Lung microvascular endothelial cell (primary cell): ENCODE measurements at places on chromosomes 11 and 22. TPM values are rescaled to one million over a fixed set of nuclear protein-coding genes. Genes with fewer than 3 reads are reported as not detected.

DNA sequence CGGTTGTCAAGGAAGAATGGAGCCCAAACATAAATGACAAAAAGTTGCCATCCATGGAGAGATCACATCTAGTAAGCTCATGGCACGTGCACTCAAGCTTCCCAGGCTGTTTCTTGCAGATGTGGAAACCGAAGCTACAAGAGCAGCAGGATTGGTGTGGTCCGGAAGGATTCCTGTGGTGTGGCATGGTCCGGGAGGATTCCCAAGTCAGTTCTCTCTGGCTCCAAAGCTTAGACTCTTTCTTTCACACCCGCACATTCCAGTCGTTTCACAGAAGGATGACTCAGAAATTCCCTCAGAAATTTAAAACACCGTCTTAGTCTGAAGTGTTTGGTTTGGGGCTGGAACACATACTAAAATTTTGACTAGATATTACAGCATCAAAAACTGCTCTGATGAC, 78.0 kb upstream of the DRD2 start:
- DNase-seq: no peak

- no peak for DNase-seq
Measured at GRCh38 chr22:45216133-45217003, 24.3 kb downstream of the KIAA0930 start.

GRCh38 chr22:45639747-45640102, 31.9 kb upstream of the ATXN10 start:
- DNase-seq: no peak

GRCh38 chr22:41766476-41766875, 34.0 kb upstream of the CCDC134 start:
- no peak for DNase-seq

Gene CARD10
- 36.2 and 57.1 TPM in 2 replicates for total RNA-seq

Gene NR1H3
- 22.7 and 29.8 TPM in 2 replicates for total RNA-seq

DNA sequence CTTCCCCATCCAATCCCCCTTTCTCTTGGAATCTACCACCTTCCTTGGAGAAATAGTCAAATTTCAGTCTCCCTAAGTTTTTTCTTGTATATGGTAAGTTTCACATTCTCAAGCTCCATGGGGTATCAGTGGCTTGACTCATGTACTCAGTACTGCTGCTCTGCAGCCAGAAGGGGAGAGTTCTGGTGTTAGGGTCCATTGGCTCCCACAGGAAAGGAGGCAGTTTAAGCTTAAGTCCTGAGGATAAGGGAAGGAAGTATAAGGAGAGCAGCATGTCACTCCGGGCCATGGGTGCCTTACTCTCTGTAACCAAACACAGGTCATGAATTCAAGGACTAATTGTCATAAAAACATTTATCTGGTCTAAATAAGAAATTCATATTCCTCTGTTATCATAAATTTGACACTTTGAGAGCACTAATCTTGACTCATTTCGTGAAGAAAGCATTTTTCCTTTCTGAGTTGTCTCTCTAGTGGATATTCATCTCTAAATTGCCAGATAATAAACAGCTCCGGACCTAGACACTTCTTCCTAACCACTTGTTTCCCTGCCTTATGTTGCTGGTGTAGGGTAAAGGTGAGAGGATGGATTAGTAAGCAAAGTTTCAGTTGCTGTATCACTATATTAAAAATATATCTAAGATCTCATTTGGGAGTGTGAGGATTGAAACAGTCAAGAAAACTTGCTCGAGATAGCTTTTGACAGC, 20.1 kb upstream of the SORL1 start:
- DNase-seq: no peak

DNA sequence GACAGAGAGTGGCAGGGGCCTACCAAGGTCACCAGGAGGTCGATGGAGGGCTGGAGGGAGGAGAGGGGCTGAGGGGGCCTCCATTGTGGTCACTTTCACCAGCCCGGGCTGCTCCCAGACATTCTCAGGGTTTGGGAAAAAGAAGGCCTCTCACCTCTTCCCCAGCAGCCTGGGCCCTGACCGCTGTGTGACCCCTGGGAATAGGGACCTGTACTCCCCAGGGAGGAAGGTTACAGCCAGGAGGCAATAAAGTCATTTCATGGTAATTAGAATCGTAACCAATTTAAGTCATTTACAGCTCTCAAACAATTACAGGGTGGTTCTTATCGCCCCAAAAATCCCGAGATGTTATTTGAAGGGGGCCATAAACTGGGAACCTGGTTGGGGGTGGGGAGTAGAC, 37.8 kb downstream of the ISX start:
- no peak for DNase-seq

Gene FAM181B
- not detected in 2 replicates for total RNA-seq

- DNase-seq: no peak
Measured at GRCh38 chr11:102703826-102704493, 1.6 kb downstream of the MMP27 start.

GRCh38 chr11:86807360-86807759, 7.0 kb downstream of the PRSS23 start:
- DNase-seq: no peak

- DNase-seq: no peak
Measured at GRCh38 chr22:33722816-33723215, 197.5 kb downstream of the LARGE1 start.

- no peak for DNase-seq
Measured at GRCh38 chr22:31321421-31321820, 24.7 kb downstream of the PATZ1 start.

Gene FADS2
- total RNA-seq: 41.3 and 80.0 TPM in 2 replicates

DNA sequence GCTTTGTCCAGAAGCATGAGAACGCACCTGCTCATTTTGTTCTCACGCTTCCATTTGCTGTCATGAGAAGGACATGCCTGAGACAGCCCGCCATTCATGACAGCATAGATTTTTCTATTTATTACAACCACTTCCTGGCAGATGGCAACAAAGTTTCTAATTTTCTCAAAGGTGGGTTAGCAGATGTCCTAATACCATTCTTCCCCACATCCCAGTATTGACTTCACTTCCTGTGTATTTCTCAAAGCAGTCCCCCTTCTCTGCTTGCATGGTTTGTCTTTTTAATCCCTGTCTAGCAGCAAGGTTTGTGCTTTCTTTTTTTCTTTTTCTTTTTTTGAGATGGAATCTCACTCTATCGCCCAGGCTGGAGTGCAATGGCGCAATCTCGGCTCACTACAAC, 94.3 kb downstream of the ISX start:
- DNase-seq: no peak

DNA sequence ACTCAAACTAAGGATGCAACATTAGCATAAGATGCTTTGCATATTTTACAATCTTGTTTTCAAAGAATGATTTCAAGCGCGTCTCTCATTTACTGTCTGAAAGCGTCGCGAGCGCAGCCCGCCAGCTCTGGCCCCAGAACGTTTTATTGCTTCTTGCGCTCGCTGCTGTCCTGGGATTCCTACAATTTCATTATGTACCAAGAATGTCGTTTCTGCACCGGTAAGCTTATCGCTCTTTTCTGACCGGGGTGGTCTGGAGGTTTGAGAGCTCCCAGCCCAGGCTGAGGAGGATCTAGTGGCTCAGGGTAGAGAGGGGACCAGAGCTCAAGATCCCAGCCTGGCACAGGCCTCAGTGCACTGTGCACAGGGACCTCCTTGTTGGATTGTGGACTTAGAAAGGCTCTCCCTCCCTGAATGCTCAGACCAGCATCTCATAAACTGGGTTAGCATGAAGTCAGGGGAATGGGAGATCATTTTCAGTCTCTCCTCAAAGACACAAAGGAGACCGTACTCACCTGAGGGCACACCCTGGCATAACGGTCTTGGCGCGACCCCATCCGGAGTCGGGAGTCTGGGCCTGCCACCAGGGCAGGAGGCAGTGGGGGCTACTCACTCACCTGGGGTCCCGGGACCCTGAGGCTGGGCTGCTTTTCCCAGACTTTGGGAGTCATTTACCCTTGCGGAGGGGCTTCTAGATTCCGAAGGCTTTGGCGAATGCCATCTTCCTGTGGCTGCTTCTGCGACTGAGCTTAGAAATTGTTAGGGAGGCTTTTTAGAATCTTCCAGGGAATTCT, 817.4 kb downstream of the BRD1 start:
- no peak for DNase-seq

DNA sequence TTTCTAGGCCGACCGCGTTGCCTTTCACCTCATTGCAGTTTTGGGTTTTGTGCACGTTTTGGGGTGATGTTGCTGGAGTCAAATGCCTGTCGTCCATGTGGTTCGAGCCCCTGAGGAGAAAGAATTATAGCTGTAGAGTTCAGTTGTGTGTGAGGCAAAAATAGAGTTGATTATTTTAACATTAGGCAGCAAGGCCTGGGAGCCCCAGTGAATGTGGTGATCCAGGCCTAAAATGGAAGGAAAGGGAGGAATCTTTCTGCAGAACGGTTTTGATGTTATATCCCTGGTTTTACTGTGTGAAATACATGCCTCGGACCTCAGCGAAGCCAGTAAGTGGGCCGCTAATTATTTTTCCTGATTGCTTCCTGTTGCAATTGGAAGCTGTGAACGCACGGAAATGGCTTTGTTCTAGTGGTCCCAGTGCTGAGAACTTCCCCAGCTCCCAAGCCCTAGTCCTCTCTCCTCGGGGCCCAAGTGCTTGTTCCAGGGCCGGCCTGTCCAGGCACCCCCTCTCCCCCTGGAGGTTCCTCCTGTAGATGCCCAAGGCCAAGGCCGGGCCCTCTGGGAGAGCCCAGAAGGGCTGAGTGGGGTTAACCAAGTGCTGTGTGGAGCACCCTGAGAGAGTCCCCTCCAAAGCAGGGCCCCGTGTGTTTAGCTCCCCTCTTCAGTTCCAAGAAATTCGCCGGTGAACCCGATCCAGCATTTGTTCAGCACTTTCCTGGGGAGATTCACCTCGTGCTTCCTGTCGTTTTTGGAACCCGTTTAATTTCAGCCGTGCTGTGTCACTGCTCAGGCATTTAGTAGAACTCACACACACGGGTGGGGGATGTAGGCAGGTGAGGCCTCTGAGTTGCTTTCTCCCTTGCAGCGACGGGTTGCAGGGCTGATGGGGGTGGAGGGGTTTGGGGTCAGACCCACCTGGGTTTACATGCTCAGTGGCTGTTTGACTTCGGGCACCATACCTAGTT, 2.1 kb downstream of the LRP5 start:
- DNase-seq: peak; percentile 32

Gene DDX10
- total RNA-seq: 32.1 and 34.9 TPM in 2 replicates

DNA sequence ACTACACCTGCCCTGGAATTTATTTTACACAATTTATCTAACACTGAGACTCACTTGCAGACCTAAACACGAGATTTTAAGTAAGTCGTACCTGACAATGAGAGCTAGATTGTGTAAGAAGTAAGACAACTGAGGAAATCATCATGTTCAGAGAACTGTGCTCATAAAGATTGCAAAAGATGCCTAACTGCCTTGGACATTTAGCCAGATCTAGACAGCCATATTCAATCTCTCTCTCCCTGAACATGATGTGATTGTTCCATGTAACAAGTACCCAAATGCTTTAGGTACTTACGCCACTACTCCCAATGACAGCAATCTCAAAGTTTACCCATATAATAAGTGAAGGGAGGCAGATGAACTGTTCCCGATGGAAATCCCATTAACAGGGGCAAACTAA, 209.8 kb upstream of the PITPNB start:
- no peak for DNase-seq

Gene GRM5
- total RNA-seq: under 0.01 TPM in 1 of 2 replicates, not detected in the other

- DNase-seq: no peak
Measured at GRCh38 chr11:110198031-110198729, 98.2 kb downstream of the RDX start.

DNA sequence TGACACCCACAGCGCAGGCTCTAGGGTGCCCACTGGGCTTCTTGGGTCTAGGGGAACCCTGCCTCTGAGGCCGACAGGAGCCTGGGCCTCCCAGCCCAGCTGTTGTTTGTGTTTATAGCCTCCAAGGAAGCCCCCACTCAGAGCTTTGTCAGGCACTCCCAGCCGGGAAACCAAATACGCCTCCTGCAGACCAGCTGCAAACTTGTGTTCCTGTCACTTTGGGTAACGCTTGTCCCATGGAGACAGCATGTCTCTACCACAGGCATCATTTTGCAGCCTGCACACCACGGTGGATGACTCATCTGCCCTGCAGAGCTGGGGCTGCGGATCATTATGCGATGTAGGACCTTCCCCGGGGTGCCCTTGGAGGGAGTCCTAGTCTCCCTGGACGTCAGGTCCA, 40.6 kb upstream of the CRYBB3 start:
- no peak for DNase-seq

Gene OR52H1
- under 0.01 TPM in 1 of 2 replicates, not detected in the other for total RNA-seq

- DNase-seq: no peak
Measured at GRCh38 chr11:81278991-81279390, 1454.7 kb downstream of the FAM181B start.

- DNase-seq: no peak
Measured at GRCh38 chr11:113188371-113188834, 126.0 kb upstream of the TTC12 start.

DNA sequence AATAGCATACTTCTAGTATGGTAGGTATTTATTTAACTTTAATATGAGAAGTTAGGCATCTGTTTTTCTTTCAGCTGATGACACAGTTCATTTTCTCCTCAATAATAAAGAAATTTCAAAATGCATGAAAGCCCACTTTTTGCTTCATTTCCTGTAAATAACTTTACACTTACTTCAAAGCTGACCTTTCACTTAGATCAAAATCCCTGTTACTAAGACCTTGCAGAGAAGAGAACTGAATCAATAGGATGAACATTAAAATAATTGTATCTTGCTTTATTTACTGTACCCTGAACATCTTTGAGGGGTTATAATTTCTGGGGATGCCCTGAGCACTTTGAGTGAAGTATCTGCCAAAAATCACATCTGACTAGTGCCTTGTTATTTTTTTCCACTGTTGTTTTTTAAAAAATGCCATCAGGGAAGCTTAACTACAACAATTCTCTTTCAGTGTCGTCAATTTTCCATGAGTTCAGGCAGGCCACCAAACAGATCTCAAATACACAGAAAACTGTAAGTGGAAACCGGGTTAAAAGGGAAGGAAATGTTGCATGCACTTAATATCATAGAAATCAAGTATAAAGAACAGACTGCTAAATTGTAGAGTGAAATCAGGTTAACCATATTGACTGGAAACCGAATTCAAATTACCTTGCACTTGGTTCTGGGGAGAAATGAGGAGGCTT, 206.2 kb downstream of the MAML2 start:
- peak; percentile 38 for DNase-seq

DNA sequence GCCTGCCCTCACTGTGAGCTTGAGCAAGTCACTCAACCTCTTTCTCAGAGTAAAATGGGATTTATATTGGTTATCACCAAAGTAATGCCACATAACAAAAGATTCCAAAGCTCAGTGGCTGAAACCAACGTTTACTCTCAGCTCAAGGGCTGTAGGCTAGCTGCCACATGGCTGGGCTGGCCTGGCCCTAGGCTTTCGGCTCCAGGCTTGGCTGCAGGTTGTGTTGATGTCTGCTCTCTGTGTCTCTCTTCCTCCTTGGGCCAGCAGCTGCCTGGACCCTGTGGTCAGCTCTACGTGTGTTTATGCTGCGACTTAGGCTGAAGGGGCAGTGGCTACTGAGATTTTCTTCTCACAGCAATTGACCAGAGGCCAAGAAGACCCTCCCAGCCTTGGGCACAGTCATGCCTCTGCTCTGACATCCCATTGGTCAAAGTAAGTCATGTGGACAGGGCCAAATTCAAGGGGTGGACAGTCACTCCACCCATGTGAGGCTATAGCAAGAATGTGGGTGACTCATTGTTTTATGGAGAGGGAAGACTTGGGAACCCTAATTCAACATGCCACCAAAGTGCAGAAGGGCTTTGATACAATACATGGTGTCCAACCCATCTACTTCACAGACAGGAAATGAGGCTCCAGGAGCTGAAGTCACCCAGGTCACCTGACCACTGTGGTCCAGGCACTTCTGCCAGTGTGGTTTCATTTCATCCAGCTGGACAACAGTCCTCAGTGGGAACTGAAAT, 90.6 kb downstream of the TSPAN18 start:
- peak; percentile 32 for DNase-seq

Gene BTG4
- total RNA-seq: not detected in 2 replicates

Gene PKDREJ
- not detected in 2 replicates for total RNA-seq

- no peak for DNase-seq
Measured at GRCh38 chr11:111834432-111835163, 36.8 kb downstream of the ALG9 start.
